SK-N-SH treated with all-trans-retinoic acid at 6 μM for 48 hours (cell line): ENCODE measurements at places on chromosomes 11 and 22.
A peak's percentile ranks its signal among the peaks of the same experiment; 100 is the strongest.

DNA sequence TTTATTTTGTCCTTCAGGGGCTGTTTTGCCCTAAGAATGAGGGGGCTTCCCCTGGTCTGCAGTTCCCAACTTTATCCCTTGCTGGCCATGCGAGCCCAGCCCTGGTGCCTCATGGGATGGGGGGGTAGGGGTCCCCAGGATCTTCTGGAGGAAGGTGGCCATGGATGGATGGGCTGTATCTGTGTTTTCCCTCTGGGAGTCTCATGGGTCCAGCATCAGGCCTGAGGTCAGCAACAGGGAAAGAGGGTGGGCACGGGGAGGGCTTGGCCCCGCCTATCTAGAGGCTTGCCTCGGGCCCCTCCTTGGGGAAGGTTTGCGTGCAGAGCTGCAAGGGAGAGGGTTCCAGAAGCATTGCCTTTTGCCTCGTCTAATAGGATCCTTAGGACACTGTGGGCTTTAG, 10.8 kb upstream of the ADORA2A start:
- no peak for ATAC-seq

DNA sequence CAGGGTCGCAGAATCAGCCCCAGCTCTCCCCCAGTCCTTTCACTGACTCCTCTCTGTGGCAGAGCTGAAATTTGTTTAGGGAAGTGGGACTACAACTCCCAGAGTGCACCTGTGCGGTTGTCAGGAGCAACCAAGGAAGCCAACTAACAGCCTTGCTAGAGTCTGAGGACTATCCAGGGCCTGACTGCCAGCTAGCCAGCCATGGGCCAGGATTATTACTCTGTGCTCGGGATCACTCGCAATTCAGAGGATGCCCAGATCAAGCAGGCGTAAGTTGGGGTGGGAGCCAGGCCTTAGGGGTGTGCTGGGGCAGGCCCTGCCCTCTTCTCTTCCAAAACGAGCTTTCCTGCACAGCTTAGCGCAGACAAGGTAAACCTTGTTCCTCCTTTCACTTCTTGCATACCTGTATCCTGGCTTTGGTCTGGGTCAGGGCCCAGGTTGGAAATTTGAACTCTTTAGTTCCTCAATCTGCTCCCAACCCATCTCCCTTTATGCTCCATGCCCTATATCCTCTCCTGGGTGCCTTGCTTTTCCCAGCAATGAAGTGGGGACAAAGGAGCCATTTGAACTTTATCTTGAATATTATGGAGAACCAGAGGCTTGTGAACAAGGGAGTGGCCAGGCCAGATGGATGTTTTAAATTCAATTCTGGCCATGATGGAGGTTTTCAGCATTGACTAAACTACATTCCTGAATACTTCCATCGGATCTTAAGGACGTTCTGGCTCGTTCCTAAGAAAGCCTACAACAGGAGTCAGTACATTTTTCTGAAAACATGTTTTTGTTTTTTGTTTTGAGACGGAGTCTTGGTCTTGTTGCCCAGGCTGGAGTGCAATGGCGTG, at the start of gene DNAJB13:
DNAJB13 (plus strand) TSS at position 158 of the 842 bp plus-strand sequence; CDS start at position 202, 44 bp downstream.
- peak; percentile 96 for ATAC-seq

DNA sequence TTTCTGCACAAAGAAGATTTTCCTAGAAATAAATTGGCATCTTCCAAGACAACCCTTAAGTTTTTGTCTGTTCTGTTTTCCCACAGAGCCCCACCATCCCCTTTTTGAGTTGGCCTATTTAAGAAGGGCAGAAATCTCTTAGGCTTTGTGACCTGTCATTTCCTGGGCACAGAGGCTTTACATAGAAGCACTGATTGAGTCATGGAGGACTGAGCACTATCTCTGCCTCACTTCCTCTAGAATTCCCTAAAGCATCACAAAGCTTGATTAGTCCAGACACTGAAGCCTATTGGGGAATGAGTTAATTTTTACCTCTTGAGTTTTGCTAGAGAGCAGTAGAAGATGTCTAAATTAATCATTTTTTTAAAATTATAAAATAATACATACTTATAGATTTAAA, 25.4 kb downstream of the TRIM44 start:
- no peak for ATAC-seq

GRCh38 chr11:65401073-65401802, 14.8 kb downstream of the FRMD8 start:
- no peak for ATAC-seq

- ATAC-seq, result peak; percentile 80
Observed at GRCh38 chr11:59053387-59053786, 32.7 kb upstream of the GLYATL1B start.

GRCh38 chr11:102661040-102661439, 35.9 kb upstream of the MMP20 start:
- no peak for ATAC-seq

- no peak for ATAC-seq
Observed at GRCh38 chr11:108635106-108635505, 29.8 kb upstream of the DDX10 start.

GRCh38 chr22:50621356-50621880, 6.5 kb downstream of the ARSA start:
- ATAC-seq, result peak; percentile 36

GRCh38 chr11:75982309-75982708, 167.3 kb downstream of the UVRAG start:
- ATAC-seq, result no peak

- ATAC-seq, result peak; percentile 47
Observed at GRCh38 chr11:76623171-76623883, 47.2 kb downstream of the LRRC32 start.

GRCh38 chr11:62459080-62459479, 40.2 kb downstream of the SCGB1A1 start:
- no peak for ATAC-seq

DNA sequence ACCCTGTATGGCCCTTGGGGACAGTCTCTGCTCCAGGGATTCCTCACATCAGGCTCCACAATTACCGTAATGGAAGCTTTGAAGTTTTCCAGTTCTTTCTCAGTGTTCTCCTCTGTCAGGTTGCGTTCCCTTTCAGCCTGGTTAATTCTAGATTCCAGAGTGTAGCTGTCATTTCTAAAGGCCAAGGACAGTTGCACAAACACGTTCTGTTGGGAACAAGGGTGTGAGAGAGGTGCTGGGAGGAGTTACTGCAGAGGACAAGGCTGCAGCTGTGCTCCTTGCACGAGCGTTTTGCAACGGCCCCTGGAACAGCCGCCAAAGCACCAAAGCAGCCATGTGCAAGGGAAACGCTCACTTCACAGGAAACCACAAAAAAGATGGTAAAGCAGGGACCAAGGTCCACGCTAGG, 35.9 kb upstream of the LYVE1 start:
- ATAC-seq, result no peak

GRCh38 chr11:24155792-24156191, 341.1 kb upstream of the LUZP2 start:
- ATAC-seq, result peak; percentile 50; the same call in 1 of the 3 replicates

DNA sequence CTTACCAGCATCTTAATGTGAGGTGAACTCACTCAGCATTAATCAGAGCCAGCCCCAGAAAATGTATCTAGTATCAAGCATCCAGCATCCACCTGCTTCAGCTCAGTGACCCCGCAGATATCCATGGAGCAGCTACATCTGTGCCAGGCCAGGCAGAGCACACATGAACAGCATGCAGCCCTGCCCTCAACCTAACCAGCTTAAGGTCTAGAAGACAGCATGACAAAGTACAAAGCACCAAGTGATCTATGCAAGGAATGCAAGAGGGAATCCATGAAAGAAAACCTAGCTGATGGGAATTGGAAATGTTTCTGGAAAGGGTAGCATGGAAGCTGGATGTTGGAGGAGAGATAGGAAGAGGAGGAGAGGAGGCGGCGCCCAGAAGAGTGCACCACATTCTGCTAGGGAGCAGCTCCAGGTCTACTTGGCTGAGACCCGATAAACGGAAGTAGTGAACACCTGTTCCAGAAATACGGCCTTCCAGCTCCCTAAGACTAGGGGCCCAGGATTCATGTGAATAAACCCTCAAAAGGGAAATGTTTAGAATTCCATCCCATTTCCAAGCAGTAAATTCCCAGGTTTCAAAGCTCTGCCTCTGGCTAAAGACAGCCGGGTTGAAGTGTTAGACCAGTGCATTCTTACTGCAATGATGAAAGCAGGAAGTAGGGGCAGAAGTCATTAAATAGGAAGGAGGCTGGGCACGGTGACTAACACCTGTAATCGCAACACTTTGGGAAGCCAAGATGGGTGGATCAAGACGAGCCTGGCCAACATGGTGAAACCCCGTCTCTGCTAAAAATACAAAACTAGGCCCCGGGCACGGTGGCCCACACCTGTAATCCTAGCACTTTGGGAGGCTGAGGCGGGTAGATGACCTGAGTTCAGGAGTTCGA, 23.5 kb upstream of the L3MBTL2 start:
- peak; percentile 19; the same call in 1 of the 3 replicates for ATAC-seq

GRCh38 chr22:45491841-45492240, 10.8 kb upstream of the FBLN1 start:
- no peak for ATAC-seq

DNA sequence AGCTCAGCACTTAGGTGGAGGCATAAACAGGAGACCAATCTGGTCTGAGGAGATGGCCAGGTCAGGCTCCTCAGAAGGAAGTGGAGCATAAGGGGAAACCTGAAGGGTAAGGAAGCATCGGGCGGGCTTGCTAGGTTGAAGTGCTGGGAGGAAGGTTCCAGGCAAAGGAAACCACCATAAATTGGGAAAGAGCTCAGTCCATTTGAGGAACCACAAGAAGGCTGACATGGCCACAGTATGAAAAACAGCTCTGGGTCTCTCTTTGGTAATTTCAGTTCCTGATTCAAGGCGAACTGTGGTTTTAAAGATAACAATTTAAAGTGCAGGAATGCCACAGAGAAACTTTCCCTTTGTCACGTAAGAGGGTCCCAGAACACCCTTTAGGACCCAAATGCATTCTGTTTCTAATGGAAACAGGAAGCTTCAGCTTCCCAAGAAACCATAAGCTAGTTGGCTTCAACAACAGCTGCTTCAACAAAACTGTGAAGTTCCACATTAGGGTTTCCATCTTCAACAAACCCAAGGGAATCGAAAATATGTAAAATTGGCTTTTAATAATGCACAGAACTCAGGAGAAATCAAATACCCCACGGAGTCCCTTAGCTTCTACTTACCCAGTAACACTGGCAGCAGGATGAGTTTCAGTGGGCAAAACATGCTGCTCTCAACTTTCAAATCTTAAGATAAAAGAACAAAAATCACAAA, 10.4 kb downstream of the JAML start:
- ATAC-seq, result no peak

GRCh38 chr11:130547761-130548490, 99.5 kb downstream of the ADAMTS15 start:
- ATAC-seq, result no peak

- peak; percentile 94 for ATAC-seq
Observed at GRCh38 chr11:43852057-43852636, 28.5 kb upstream of the ALKBH3 start.

DNA sequence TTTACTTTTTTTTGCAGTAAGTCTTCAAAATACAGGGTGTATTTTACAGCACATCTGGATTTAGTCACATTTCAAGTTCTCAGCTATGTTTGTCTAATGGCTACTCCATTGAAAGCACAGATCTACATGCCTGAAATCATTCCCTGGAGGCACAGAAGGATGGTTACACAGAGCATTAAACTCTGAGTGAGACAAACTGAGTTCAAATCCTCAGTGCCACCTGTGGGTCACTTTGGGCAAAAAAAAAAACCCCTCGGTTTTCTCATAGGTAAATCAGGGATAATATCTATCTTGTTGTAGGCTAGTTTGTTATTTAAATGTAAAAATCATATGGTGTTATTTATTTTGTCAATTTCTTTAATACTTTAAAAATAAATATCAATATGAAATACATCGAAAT, 7.7 kb downstream of the ANKRD49 start:
- no peak for ATAC-seq

GRCh38 chr11:114135737-114136151, 76.2 kb downstream of the ZBTB16 start:
- no peak for ATAC-seq

GRCh38 chr11:112795142-112795815, 165.9 kb upstream of the NCAM1 start:
- ATAC-seq, result peak; percentile 88

- no peak for ATAC-seq
Observed at GRCh38 chr11:121443688-121444275, 8.3 kb upstream of the SORL1 start.

- no peak for ATAC-seq
Observed at GRCh38 chr11:55357560-55358184, 10.1 kb upstream of the OR4A15 start.

GRCh38 chr11:31947051-31947450, 135.9 kb upstream of the PAX6 start:
- no peak for ATAC-seq

DNA sequence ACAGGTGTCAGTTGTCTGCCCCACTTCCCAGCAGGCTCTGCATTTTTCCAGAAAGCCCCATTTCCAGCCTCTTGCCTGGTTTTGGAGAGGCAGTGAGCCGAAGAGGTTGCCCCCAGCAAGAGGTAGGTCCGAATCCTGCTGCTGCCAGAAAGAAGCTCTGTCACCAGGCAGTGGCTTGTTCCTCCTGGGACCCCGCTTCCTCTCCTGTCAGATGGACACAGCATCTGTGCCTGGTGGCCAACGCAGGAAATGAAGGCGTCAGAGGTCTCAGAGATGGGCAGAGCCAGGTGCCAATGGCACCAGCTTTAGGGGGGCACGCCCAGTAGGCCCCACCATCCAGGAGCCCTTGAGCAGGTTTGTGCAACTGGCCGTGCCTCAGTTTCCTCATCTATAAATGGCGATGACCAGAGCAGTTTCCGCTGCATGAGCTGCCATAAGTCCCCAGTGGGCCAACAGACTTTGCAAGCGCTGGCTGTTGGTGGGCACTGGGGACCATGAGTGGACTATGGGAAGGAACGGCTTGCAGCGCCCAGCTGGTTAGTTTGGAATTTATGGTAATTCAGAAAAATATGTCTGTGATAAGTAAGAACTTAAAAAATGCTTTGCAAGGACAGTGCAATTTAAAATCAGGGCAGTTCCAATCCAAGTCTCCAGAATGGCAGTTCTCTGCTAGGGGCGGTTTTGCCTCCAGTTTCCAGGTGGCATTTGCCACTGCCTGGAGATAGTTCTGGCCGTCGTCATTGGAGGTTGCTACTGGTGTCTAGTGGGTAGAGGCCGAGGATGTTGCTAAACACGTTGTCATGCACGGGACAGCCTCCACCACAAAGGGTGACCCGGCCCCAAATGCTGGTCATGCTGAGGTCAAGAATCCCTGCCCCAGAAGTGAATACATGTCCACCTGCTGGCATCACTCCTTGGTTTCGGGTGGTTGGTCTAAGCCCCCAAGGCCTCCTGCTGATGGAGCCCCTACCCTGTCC, 2.3 kb upstream of the OSBPL5 start:
- ATAC-seq, result no peak

DNA sequence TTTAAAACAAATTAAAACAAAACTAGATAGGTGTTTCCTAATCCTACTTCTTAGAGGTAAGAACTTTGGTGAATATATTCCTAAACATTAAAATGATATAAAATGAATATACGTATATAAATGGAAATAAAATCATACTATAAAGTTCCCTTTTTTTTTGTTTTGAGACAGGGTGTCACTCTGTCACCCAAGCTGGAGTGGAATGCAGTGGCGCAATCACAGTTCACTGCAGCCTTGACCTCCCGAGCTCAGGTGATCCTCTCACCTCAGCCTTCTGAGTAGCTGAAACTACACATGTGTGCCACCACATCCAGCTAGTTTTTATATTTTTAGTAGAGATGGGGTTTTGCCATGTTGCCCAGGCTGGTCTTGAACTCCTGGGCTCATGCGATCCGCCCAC, 44.9 kb downstream of the NPAT start:
- ATAC-seq, result no peak

GRCh38 chr11:32172848-32173834, 82.3 kb downstream of the RCN1 start:
- ATAC-seq, result peak; percentile 90
